ENCODE measurements at places on chromosomes 5 and 9.

DNA sequence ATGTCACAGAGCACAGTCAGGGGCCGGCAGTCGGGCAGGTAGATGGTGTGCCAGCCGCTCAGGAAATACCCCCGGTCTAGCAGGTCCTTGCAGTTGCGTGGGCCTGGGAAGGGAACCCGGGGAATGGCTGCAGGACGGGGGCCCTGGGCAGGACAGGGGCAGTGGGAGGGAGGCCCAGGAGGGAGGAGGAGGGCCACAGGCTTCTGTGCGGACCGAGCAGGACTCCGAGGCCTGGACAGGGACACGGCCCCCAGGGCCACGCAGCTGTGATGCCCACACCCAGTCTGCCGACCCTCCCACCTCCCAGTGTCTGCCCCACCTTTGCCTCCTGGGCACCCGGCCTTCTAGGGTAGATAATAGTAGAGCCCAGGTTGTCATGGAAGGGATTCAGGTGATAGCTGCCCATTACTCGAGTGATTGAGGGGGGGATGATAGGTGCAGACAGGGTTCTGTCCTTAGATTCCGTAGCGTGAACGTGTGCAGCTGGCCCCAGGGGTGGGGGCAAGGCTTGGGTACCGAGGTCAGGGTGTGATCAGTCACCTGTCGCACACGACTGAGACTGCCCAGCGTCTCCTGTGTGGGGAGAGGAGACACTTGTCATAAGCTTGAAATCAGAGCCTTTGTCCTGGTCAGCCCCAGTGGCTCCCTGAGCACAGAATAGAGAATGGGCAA lies 4.5 kb downstream of the FCN1 start:
- no peak for DNase-seq

DNA sequence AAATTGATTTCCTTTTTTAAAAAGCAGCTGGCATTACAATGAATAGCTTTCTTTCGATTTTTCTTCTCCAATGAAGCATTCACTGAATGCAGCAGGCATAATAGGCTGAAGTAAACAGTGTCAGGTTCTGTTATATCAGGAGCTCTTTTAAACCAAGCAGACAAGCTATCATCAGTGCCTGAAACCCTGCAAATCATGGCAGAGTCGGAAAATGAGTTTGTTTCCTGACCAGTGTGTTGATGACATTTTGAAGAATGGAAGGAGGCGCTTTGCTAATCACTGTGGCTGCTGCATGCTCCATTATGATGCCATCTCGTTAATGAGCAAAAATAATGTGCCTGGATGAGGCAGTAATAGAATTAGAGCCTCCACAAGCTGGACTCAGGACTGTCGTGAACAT lies 284.5 kb downstream of the ZNF608 start:
- DNase-seq, result no peak

- DNase-seq, result no peak
Measured at GRCh38 chr9:108439947-108440346, 415.8 kb downstream of the ACTL7B start.

GRCh38 chr5:154860123-154860522 lies 1.7 kb downstream of the CNOT8 start:
- no peak for DNase-seq

- DNase-seq, result no peak
Measured at GRCh38 chr9:13358128-13358527, 78.6 kb upstream of the MPDZ start.

- DNase-seq, result no peak
Measured at GRCh38 chr9:83267741-83268140, 204.8 kb upstream of the RASEF start.

- no peak for DNase-seq
Measured at GRCh38 chr5:96049398-96050272, 88.0 kb upstream of the ELL2 start.

- DNase-seq, result no peak
Measured at GRCh38 chr9:88076286-88077070, 61.8 kb downstream of the SPATA31C2 start.

- no peak for DNase-seq
Measured at GRCh38 chr9:104775574-104775936, 11.6 kb downstream of the NIPSNAP3B start.

DNA sequence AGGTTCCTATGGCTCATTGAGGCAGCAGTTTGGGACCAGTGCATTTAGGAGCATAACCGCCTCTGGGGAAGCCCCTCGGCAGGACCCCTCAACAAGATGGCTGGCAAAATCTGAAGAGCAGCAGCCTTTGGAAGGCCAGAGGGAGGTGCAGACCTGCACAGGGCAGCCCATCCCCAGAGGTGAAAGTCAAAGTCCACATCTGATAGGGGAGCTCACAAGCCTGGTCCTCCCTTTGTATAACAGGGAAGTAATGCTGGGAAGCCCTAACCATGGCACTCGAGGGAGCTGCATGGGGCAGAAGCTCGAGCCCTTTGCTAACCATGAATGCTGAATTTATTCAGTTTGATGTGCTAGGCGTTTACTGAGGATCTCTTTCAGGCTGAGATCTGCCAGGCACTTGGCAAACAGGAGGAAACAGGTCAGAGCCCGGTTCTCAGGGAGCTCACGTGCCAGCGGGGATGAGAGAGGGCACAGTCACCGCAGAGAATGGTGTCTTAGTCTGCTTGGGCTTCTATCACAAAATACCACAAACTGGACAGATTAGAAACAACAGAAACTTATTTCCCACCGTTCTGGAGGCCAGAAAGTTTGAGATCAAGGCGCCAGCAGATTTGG lies 114.1 kb downstream of the GABBR2 start:
- DNase-seq, result no peak

DNA sequence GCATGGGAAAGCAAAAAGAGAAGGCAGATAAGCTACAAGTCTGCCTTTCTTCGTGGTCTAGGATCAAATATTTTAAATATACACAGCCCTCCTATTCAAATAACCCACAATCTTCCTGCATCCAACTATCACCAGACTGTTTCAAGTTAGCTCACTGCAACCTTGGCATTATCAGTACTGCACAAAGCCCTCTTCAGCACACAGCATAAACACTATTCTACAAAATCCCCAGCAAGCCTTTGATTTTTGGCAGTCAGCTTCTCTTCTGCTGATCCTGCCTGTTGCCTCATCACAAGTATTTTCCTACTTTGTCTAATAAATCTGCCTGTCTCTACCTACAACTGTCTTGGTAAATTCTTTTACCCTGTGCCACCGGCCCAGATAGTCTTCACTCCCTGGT lies 142.9 kb downstream of the COX7C start:
- DNase-seq, result no peak

- no peak for DNase-seq
Measured at GRCh38 chr9:121830441-121831140, 179.2 kb downstream of the DAB2IP start.

- DNase-seq, result no peak
Measured at GRCh38 chr5:169527863-169528262, 55.7 kb upstream of the SPDL1 start.

- DNase-seq, result no peak
Measured at GRCh38 chr9:29319736-29320513, 1746.6 kb upstream of the C9orf72 start.

GRCh38 chr5:110496276-110496675 lies 230.2 kb downstream of the TMEM232 start:
- DNase-seq, result no peak

DNA sequence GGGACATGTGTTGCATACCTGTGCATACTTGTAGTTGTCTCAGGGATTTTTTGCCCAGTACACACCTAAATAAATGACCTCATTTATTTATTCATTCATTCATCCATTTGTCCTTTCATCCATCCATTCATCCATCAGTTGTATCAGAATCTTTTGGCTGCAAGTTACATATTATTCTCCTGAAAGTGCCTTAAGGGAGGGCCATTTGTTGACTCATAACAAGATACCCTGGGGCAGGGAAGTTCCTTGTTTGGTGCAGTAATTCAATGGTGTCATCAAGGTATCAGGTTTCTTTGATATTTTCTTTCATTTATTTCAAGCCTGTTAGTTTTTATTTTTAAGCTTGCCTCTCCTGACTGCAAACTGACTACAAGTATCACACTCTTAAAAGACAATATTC lies 597.9 kb upstream of the TLE4 start:
- no peak for DNase-seq

DNA sequence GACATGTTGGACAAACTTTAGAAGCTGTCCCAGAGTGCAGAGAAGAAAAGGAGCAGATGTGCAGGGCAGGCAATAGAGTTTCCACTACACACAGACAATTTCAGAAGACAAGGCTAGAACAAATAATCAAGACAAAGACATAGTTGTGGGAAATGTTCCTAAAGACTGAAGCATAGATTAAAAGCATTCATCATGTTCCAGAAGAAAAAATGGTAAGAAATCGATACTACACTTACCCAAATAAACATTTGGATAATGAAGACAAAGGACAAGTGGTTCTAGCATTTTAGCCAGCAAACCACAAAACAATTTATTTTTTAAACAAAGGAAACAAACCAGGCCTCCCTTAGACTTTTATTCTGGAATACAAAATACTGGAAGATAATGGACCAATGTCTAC lies 97.9 kb downstream of the FSTL4 start:
- no peak for DNase-seq

GRCh38 chr5:145708169-145708568 lies 127.0 kb downstream of the PRELID2 start:
- no peak for DNase-seq

DNA sequence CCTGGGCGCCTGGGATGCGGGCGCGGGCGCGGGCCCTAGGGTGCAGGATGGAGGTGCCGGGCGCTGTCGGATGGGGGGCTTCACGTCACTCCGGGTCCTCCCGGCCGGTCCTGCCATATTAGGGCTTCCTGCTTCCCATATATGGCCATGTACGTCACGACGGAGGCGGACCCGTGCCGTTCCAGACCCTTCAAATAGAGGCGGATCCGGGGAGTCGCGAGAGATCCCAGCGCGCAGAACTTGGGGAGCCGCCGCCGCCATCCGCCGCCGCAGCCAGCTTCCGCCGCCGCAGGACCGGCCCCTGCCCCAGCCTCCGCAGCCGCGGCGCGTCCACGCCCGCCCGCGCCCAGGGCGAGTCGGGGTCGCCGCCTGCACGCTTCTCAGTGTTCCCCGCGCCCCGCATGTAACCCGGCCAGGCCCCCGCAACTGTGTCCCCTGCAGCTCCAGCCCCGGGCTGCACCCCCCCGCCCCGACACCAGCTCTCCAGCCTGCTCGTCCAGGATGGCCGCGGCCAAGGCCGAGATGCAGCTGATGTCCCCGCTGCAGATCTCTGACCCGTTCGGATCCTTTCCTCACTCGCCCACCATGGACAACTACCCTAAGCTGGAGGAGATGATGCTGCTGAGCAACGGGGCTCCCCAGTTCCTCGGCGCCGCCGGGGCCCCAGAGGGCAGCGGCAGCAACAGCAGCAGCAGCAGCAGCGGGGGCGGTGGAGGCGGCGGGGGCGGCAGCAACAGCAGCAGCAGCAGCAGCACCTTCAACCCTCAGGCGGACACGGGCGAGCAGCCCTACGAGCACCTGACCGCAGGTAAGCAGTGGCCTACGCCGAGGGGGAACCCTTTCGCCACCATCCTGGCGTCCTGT lies at the start of gene EGR1:
EGR1 (plus strand) TSS at position 219 of the 864 bp plus-strand sequence; CDS start at position 502, 283 bp downstream.
- DNase-seq, result peak; percentile 86

DNA sequence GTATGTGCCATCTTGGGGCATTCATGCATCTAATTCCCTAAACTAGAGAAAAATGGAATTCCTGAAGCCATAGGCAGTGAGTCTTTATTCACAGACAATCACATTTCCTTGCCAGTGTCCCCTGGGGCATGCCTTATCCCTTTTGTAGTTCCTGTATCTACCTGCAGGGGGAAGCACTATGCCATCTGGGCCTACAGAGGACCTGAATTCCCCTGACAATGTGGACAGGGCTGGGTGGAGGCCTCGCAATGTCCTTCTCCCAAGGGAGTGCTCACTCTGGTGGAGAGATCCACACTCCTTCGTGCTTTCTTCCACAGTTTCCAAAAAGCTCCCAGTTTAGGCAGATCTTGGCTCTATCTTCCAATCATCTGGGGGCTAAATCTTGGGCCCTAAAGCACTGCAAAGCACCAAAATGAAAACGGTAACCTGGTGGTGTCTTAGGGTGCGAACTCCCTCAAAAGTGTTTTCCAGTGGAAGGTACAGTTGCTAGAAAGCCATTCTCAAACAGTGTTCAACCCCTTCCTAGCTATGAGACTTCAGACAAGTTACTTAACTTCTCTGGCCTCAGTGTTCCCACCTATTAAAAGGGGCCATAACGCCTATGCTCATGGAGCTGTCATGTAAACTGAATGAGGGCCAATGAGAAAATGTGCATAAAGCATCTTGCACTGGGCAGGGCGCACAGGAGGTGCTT lies 17.5 kb downstream of the WHRN start:
- DNase-seq, result no peak

- DNase-seq, result no peak
Measured at GRCh38 chr5:6117212-6117611, 261.1 kb downstream of the MED10 start.

GRCh38 chr5:37847978-37848425 lies 8.2 kb upstream of the GDNF start:
- no peak for DNase-seq

- no peak for DNase-seq
Measured at GRCh38 chr9:14542071-14542470, 151.2 kb downstream of the ZDHHC21 start.

DNA sequence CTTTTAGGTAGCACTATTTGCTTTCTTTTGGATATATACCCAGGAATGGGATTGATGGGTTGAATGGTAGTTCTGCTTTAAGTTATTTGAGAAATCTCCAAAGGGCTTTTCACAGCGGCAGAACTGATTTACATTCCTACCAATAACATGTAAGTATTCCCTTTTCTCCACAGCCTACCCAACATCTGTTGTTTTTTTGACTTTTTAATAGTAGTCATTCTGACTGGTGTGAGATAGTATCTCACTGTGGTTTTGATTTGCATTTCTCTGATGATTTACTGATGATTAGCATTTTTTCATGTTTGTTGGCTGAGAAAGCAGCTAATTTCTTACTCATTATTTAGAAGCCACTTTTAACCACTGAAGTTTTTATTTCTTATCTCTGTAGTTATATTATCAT lies 221.1 kb upstream of the ACTBL2 start:
- DNase-seq, result no peak
